ENCODE measurements at places on chromosomes 7 and 10.

DNA sequence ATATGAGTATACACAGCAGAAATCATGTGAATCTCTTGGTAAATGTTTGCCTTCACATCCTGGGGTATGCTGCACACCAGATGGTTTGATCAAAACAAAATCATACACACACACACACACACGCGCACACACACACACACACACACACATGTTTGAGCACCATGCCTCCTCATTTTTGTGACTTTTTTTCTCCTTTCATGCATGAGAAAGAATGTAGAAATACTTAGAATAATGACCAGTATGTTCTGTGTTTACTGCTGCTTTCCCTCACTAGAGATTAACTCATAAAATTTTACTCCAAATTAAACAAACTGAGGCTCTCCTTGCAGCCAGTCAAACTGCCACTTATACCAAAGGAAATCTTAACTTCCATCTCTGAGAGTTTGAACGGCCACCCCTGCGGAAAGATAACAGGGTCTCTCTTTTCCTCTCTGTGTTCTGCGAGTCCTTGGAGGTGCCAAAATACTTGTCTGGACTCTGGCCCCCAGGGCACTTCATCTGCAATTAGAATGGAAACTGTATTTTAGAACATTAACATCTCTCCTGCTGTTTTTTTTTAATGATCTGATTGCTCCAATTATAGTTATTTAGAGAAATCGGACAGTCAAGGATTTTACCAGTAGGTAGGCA is 320.8 kb upstream of the NFE2L3 start:
- DNase-seq, result no peak

GRCh38 chr7:97446361-97446760 is 285.5 kb upstream of the TAC1 start:
- no peak for DNase-seq

- DNase-seq, result no peak
These were observed 24.8 kb downstream of the GRB10 start for GRCh38 chr7:50757703-50758390.

DNA sequence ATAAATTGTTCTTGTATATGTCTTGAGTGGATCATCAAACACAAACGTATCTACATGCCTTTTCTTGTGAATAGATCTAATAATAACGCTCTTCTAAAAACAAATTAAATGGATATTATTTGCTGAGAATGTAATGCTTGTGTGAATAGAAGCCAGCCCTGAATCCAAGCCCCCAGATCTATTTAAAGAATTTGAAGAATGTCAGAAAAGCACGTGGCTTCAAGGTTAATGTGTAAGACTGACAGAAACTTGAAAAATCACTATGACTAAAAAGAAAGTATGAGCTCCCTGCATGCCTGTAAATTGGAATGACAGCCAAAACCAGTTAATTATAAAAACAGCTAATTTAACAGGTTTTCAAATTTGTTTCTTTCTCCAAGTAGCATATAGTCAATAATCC is 43.2 kb upstream of the ATRNL1 start:
- no peak for DNase-seq

GRCh38 chr7:117184367-117184766 is 138.5 kb downstream of the WNT2 start:
- DNase-seq, result no peak

DNA sequence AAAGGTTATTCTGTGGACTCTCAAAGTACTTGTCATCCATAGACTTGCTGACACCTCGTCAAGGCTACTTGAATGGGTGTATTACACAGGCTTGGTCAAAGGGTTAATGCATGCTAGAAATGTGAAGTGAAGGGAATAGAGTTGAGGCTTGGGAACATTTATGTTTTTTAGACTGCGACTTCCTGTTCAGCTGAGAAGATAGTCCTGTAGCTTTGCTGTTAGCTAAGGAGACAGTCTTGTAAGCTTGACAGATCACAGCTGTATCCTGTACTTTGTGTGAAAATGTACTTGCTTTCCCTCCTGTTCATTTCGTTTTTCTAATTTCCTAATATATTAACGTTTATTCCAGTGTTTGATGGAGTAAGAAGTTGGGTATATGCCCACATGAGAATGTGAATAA is 52.1 kb downstream of the ADD3 start:
- DNase-seq, result no peak

Measured in stromal cell of bone marrow (primary cell).